Camera-type eye (tissue), 1 donor: ENCODE measurements at places on chromosomes 6 and 20. TPM values are rescaled to one million over a fixed set of nuclear protein-coding genes. Genes with fewer than 3 reads are reported as not detected.

LY6G6D gene
- total RNA-seq: not detected

DDR1 gene
- total RNA-seq: 148 TPM

DEFB125 gene
- 1.4 TPM for total RNA-seq

CCN6 gene
- total RNA-seq: not detected

DLK2 gene
- total RNA-seq: 2.6 TPM

NINL gene
- total RNA-seq: 44.2 TPM

GPR63 gene
- total RNA-seq: 5.6 TPM

C6orf15 gene
- total RNA-seq: not detected

PAX1 gene
- total RNA-seq: 0.33 TPM

SIRPB2 gene
- 1.2 TPM for total RNA-seq

RBPJL gene
- not detected for total RNA-seq

LST1 gene
- total RNA-seq: 11.2 TPM

DSP gene
- total RNA-seq: 98.2 TPM

EYS gene
- total RNA-seq: 230 TPM

FAM184A gene
- total RNA-seq: 29.1 TPM

CYP39A1 gene
- 18.6 TPM for total RNA-seq

FAM110A gene
- total RNA-seq: 9.7 TPM

SPATS1 gene
- total RNA-seq: not detected

RBM24 gene
- total RNA-seq: 56.3 TPM

C6orf58 gene
- not detected for total RNA-seq

BCAS4 gene
- 5.9 TPM for total RNA-seq

PAK5 gene
- 12.2 TPM for total RNA-seq

AIG1 gene
- 41.6 TPM for total RNA-seq

C20orf202 gene
- 0.77 TPM for total RNA-seq

ZHX3 gene
- 29.1 TPM for total RNA-seq

ECT2L gene
- not detected for total RNA-seq

FAM83D gene
- total RNA-seq: 6.3 TPM

BIRC7 gene
- 33.8 TPM for total RNA-seq

UBD gene
- not detected for total RNA-seq

TTK gene
- 11.9 TPM for total RNA-seq

SLC22A2 gene
- total RNA-seq: 1.3 TPM

IRF4 gene
- total RNA-seq: 7.6 TPM

GRIK2 gene
- 88.6 TPM for total RNA-seq

EPHA7 gene
- 39.6 TPM for total RNA-seq

MAP1LC3A gene
- 43.0 TPM for total RNA-seq

ULBP3 gene
- 4.2 TPM for total RNA-seq

GSTA3 gene
- not detected for total RNA-seq

WFDC10B gene
- not detected for total RNA-seq

PHACTR1 gene
- 21.8 TPM for total RNA-seq

ME1 gene
- total RNA-seq: 17.9 TPM

BPIFA1 gene
- not detected for total RNA-seq

GJA1 gene
- total RNA-seq: 209 TPM

CDH4 gene
- total RNA-seq: 12.0 TPM

VARS2 gene
- total RNA-seq: 30.6 TPM

KIAA0408 gene
- 41.1 TPM for total RNA-seq

WFDC2 gene
- 2.4 TPM for total RNA-seq

BHLHE23 gene
- total RNA-seq: 4.7 TPM

THEMIS gene
- total RNA-seq: 0.22 TPM

CD93 gene
- total RNA-seq: 47.2 TPM

TFAP2C gene
- 13.0 TPM for total RNA-seq

FAXC gene
- total RNA-seq: 13.9 TPM

GNRH2 gene
- 1.3 TPM for total RNA-seq

GLP1R gene
- total RNA-seq: 0.88 TPM
